SJCRH30 (cell line): ENCODE measurements at places on chromosomes 16 and 17. TPM values are rescaled to one million over a fixed set of nuclear protein-coding genes. Genes with fewer than 3 reads are reported as not detected.

DNA sequence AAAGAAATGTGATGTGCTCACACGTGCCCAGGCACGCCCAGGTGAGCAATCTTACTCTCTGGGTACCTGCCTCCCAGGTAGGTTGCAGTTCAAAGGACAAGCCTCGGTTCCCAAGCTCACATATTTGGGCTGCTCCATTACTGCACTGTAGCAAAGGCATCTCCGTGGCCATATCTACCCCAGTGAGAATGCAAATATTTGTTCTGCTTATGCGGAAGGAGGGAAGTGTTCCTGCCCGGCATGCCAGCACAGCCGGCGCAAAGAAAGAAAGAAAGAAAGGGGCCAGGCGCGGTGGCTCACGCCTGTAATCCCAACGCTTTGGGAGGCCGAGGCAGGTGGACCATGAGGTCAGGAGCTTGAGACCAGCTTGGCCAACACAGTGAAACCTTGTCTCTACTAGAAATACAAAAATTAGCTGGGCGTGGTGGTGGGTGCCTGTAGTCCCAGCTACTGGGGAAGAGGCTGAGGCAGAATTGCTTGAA, 30.7 kb downstream of the SLC43A2 start:
- no peaks in the 10 kb centered on the region for H3K4me1 ChIP-seq
- no peak overlapping the region for H3K4me3 ChIP-seq
- no peaks in the 10 kb centered on the region for H3K36me3 ChIP-seq
- DNase-seq: no peak
- H3K27ac ChIP-seq: no peak overlapping the region

GRCh38 chr16:69267633-69268032, 43.5 kb upstream of the VPS4A start:
- H3K4me1 ChIP-seq: no peaks in the 10 kb centered on the region
- no peak overlapping the region for H3K27ac ChIP-seq
- DNase-seq: no peak
- peaks cover 3% of the 10 kb centered on the region for H3K36me3 ChIP-seq

- peaks cover 7% of the 10 kb centered on the region; the same call in 1 of the 2 replicates for H3K4me1 ChIP-seq
- H3K4me3 ChIP-seq: no peak overlapping the region
- no peaks in the 10 kb centered on the region for H3K36me3 ChIP-seq
- DNase-seq: no peak
- H3K27me3 ChIP-seq: no peaks in the 10 kb centered on the region
- no peak overlapping the region for H3K27ac ChIP-seq
Measured at GRCh38 chr16:88327561-88328312, 55.0 kb upstream of the ZNF469 start.

DNA sequence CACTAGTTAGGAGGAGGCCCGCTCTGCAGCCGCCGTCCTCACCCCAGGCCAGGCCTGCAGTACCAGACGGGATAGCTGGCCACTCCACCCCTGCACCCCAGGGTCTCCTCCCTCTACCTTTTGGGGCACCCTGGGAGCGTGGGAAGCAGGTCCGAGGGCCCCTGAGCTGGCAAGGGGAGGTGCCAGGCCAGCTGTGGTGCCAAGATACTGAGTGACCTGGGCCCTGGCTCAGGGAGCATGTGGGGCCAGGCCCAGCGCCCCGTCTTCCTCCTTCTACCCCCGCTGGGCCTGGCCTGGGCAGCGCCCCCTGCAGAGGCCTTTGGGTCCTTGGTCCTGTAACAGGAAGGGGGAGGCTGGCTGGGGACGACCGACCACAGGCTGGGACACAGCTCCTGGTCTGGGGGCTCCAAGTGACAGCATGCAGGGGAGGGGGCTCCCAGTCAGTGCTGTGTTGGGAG, 13.0 kb downstream of the PAM16 start:
- H3K36me3 ChIP-seq: 0 out of 2 replicates have a peak, but pooled peaks cover 2% of the 10 kb centered on the region
- no peak overlapping the region for H3K27ac ChIP-seq
- DNase-seq: no peak
- H3K27me3 ChIP-seq: no peaks in the 10 kb centered on the region

DNA sequence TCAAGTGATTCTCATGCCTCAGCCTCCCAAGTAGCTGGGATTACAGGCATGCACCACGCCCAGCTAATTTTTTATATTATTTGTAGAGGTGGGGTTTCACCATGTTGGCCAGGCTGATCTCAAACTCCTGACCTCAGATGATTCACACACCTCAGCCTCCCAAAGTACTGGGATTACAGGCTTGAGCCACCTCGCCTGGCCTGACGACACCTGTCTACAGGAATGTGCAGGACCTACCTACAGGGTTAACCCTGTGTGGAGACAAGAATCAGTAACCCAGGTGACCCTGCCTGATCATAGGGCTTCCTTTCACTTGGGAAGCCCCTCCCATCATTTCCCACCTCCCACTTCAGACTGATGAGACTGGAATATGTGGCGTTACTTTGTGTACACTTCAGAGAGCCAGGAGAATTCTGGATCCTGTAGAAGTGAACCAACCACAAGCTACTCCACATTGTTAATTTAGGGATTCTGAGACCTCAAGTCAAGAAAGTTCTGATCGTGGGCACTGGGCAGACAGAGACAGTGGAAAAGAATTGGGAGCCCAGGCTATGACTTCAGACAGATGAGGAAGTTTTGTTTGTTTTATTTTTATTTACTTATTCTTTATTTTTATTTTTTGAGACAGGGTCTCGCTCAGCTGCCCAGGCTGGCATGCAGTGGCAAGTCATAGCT, 5.7 kb upstream of the MILR1 start:
- peaks cover 28% of the 10 kb centered on the region for H3K4me1 ChIP-seq
- no peaks in the 10 kb centered on the region for H3K36me3 ChIP-seq
- no peak overlapping the region for H3K4me3 ChIP-seq
- H3K27ac ChIP-seq: peak overlapping the region; percentile 94

The MGRN1 gene
- total RNA-seq: 11.6 and 13.8 TPM in 2 replicates

DNA sequence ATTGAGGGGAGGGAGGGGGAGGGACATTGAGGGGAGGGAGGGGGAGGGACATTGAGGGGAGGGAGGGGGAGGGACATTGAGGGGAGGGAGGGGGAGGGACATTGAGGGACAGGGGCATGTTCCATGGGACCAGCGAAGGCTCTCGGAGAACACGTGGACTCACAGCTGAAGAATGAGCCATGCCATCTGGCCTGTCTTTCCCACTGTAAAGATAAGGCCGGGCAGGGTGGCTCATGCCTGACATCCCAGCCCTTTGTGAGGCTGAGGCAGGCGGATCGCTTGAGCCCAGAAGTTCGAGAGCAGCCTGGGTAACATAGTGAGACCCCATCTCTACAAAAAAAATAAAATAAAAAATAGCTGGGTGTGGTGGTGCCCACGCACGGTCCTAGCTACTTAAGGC, 32.5 kb downstream of the RPH3AL start:
- no peak overlapping the region for H3K4me3 ChIP-seq
- H3K27ac ChIP-seq: no peak overlapping the region
- H3K4me1 ChIP-seq: no peaks in the 10 kb centered on the region
- H3K27me3 ChIP-seq: no peaks in the 10 kb centered on the region
- H3K36me3 ChIP-seq: no peaks in the 10 kb centered on the region
- DNase-seq: no peak

The SDK2 gene
- 15.2 and 16.4 TPM in 2 replicates for total RNA-seq

The ITGA3 gene
- 2.9 and 3.7 TPM in 2 replicates for total RNA-seq

GRCh38 chr16:56637814-56638750, at the start of gene MT1A:
Gene MT1A, plus strand, starts transcription at chr16:56638666. Its CDS starts 73 bp downstream, at chr16:56638739.
- no peak for DNase-seq
- no peaks in the 10 kb centered on the region for H3K36me3 ChIP-seq
- H3K4me3 ChIP-seq: no peak within 1 kb of the TSS
- peaks cover 4% of the 10 kb centered on the region for H3K27me3 ChIP-seq
- H3K27ac ChIP-seq: no peak within 1 kb of the TSS

DNA sequence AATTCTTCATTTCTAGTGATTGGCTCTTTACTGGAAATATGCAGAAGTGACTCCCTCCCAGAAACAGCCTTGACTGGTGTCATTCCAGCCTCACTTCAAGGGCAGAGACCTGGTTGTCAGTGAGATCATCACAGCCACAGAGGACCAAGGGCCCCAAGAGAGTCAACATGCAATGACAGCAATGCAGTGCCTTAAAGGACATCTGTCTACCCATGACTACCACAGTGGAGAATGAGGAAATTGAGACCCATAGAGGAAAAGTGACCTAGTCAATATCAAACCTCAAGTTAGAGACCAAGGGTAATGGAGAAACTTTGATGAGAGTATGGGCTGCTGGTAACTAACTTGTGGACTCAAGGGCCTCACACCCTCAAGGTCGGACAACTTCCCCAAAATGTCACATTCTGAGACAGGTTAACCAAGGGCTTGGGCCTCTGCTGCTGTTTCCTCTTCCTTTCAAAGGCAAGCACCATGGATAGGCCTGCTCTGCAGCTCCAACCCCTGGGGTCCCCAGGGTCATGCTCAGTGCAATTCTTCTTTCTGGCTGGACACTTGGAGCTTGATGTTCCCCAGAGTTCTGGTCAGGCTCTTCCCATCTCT, 11.3 kb downstream of the NOG start:
- no peaks in the 10 kb centered on the region for H3K36me3 ChIP-seq
- peak; percentile 50 for DNase-seq
- peak overlapping the region; percentile 100 for H3K27ac ChIP-seq
- H3K4me1 ChIP-seq: peaks cover 51% of the 10 kb centered on the region
- H3K4me3 ChIP-seq: no peak overlapping the region
- H3K27me3 ChIP-seq: no peaks in the 10 kb centered on the region

GRCh38 chr16:2905241-2905987, 6.3 kb upstream of the FLYWCH1 start:
- peak overlapping the region; percentile 67 for H3K27ac ChIP-seq
- peak overlapping the region; percentile 77 for H3K4me3 ChIP-seq
- H3K27me3 ChIP-seq: no peaks in the 10 kb centered on the region

- H3K27me3 ChIP-seq: no peaks in the 10 kb centered on the region
- no peak overlapping the region for H3K27ac ChIP-seq
- H3K4me1 ChIP-seq: no peaks in the 10 kb centered on the region
- no peak for DNase-seq
- no peaks in the 10 kb centered on the region for H3K36me3 ChIP-seq
- H3K4me3 ChIP-seq: no peak overlapping the region
Measured at GRCh38 chr16:81488687-81489411, 44.2 kb downstream of the CMIP start.

- peak; percentile 40 for DNase-seq
- no peak overlapping the region for H3K27ac ChIP-seq
- H3K4me1 ChIP-seq: no peaks in the 10 kb centered on the region
- H3K4me3 ChIP-seq: no peak overlapping the region
- H3K27me3 ChIP-seq: no peaks in the 10 kb centered on the region
Measured at GRCh38 chr17:5793899-5794298, 209.6 kb upstream of the NLRP1 start.

- DNase-seq: no peak
- no peak overlapping the region for H3K4me3 ChIP-seq
- H3K4me1 ChIP-seq: no peaks in the 10 kb centered on the region
Measured at GRCh38 chr17:83028851-83029250, 50.6 kb upstream of the METRNL start.

- H3K4me1 ChIP-seq: peaks cover 22% of the 10 kb centered on the region
- no peak overlapping the region for H3K27ac ChIP-seq
- peaks cover 6% of the 10 kb centered on the region for H3K36me3 ChIP-seq
Measured at GRCh38 chr17:27323538-27324215, 29.8 kb downstream of the WSB1 start.

The TBC1D26 gene
- 0.05 and 0.12 TPM in 2 replicates for total RNA-seq

DNA sequence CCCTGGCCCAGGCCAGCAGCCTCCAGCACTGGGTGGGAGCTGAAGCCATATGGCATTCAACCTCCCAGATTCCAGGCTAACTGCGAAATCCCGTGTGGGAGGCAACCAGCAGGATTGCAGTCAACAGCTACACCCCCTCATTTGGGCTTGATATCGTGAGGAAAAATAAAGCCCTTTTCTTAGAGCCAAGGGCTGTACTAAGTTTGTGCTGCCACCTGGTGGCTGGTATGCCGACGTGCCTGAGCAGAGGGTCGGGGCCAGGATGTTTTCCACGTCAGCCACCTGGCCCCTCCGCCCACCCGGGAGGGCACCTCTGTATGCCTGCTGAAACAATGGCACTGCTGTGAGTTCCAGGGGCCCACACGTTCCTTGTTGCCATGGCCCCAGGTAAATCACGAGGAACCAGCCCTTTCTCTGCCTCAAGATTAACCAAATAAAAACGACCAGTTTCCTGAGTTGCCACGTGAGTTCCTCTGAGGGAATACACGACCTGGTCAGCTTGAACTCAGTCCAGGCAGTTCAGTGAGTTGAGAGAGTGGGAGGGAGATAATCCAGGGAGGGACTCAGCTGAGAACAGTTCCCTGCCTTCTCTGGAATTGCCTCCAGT, 9.0 kb downstream of the TMEM98 start:
- no peaks in the 10 kb centered on the region for H3K27me3 ChIP-seq
- peaks cover 27% of the 10 kb centered on the region for H3K36me3 ChIP-seq
- DNase-seq: peak; percentile 78
- no peak overlapping the region for H3K27ac ChIP-seq

GRCh38 chr17:50903604-50904517, 37.7 kb upstream of the TOB1 start:
- H3K36me3 ChIP-seq: no peaks in the 10 kb centered on the region
- DNase-seq: peak; percentile 29
- peak overlapping the region; percentile 61 for H3K27ac ChIP-seq
- no peaks in the 10 kb centered on the region for H3K27me3 ChIP-seq
- H3K4me1 ChIP-seq: peaks cover 34% of the 10 kb centered on the region

DNA sequence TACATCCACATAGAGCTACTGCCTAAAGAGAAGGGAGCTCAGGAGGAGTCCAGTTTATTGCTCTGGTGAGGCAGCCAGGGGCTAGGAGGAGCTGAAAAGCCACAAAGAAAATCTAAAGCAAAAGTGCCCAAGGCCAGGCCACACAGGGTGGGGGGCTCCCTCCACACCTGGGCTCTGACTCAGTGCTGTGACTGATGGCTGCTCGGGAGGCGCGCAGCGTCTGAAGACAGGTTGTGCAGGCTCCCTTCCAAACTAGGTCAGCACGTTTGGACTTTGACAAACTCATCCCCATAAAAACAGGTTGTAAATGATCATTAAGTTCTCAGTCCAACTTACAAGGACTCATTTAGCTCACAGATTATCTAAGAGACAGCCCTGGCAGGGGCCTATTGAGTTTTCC, 22.2 kb upstream of the LCMT1 start:
- H3K4me3 ChIP-seq: no peak overlapping the region
- H3K27me3 ChIP-seq: no peaks in the 10 kb centered on the region
- no peak for DNase-seq
- no peak overlapping the region for H3K27ac ChIP-seq
- no peaks in the 10 kb centered on the region for H3K36me3 ChIP-seq
- H3K4me1 ChIP-seq: peaks cover 2% of the 10 kb centered on the region; the same call in 1 of the 2 replicates

GRCh38 chr16:68844211-68844564, 857 bp downstream of the TANGO6 start:
- H3K4me1 ChIP-seq: no peaks in the 10 kb centered on the region
- H3K27me3 ChIP-seq: no peaks in the 10 kb centered on the region
- no peak for DNase-seq
- peak overlapping the region; percentile 77 for H3K4me3 ChIP-seq
- peak overlapping the region; percentile 86 for H3K27ac ChIP-seq

DNA sequence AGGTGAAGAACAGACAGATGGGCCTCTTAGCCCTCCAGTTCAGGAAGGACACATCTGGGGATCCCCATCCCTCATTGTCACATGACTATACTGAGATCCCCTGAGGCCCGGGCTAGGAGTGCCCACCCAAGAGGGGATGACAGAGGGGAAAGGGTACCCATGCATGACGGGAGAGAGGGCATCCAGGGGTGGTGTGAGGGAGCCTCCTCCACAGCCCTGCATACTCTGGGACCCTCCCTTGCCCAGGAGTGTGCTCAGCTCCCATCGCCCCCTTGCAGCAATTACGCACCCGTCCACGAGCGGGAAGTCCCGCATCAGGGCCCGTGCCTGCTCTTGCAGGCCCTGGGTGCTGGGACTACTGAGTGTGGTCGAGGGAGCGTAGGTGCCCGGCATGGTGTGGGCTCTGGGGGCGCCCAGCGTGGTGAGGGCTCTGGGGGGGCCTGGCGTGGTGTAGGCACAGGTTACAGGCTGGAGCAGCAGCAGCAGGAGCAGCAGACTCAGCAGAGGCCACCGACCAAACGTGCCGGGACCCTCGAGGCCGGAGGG, 6.5 kb downstream of the DPEP2 start:
- H3K27ac ChIP-seq: no peak overlapping the region
- no peak overlapping the region for H3K4me3 ChIP-seq
- H3K36me3 ChIP-seq: no peaks in the 10 kb centered on the region
